NCI-H1436 (cell line): ENCODE measurements at places on chromosomes 4 and X.

- DNase-seq: no peak
These were observed at the start of gene FRMPD4 for GRCh38 chrX:12138361-12139313. Gene FRMPD4 (plus strand): TSS chrX:12138473. CDS start chrX:12138972, 499 bp downstream.

- no peak for DNase-seq
These were observed 28.9 kb upstream of the HUWE1 start for GRCh38 chrX:53715346-53715924.

GRCh38 chr4:111020961-111021360, 398.1 kb upstream of the PITX2 start:
- DNase-seq: no peak

DNA sequence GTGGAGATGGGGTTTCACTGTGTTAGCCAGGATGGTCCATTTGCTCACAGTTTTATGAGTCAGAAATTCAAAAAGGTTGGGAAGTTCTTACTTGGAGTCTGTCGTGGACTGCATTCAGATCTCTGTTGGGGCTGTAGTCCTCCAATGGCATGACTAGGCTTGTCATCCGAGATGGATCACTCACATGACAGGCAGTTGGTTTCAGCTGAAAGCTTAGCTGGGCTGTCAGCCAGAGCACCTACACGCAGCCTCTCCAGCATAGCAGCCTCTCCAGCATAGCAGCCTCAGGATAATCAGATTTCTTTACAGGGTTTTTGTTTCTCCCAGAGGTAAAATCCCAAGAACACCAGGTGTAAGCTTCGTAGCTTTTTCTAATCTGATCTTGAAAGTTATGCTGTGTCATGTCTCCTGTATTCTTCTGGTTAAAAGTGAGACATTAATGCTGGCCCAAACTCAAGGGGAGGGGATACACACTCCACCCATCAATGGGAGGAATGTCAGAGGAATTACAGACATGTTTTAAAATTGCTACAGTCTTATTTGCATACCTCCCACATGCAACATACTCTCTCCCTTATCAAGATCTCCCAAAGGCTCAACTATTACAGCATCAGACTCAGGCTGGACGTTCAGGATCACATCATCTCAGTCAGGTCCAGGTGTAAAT, 31.6 kb upstream of the SOD3 start:
- peak; percentile 5 for DNase-seq

GRCh38 chr4:41185614-41186592, 28.4 kb downstream of the APBB2 start:
- DNase-seq: no peak

DNA sequence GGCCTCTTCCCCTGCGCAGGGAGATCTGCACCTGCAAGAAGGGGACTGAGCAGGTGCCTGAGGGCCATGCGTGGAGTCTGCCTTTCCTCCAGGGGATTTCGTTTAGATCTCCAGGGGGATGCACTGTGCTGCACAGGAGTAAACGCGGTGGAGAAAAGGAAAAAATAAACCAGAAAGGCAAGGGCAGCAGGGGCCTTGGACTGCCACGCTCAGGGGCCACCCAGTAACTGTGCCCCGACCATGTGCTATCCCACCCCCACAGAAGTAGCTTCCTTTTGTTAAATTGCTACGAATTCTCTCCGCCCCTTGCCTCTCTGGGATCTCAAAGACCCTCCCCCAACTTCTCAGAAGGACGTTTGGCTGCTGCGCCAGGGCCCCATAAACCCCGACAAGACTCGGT, 17.2 kb upstream of the HMX1 start:
- no peak for DNase-seq

DNA sequence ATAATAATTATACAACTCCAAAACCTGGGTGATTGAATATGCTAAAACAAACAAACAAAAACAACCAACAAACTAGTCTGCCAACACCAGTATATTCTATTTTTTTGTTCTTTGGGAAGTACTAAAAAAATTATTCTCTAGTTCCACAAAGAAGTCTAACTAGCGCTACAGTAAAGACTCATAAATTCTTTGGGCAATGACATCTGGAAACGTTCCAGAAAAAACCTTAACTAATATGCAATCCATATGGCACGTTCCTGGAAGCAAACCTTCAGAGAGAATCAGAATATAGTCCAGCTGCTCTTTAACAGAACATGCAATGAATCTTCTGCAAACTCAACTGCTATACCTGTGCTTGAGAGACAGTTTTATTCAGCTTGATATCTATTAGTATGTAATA, 500.1 kb downstream of the TRAM1L1 start:
- no peak for DNase-seq

DNA sequence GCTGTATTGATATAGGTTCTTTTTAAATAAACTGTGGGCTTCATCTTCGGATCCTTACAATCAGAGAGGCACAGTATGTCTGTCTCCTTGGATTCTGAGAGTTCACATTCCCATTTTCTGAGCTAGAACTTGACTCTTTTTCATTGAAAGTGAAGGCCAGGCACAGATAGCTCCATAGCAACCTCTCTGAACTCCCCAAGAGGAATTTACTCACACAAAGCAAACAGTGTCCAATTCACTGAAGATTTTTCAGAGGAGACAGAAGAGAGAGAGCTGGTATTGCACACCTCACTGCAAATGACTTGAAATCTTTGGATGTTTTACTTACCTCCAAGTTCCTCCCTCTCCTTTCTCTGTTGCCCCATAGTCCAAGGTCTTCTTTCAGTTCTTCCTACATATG, 130.9 kb upstream of the CASK start:
- DNase-seq: no peak

DNA sequence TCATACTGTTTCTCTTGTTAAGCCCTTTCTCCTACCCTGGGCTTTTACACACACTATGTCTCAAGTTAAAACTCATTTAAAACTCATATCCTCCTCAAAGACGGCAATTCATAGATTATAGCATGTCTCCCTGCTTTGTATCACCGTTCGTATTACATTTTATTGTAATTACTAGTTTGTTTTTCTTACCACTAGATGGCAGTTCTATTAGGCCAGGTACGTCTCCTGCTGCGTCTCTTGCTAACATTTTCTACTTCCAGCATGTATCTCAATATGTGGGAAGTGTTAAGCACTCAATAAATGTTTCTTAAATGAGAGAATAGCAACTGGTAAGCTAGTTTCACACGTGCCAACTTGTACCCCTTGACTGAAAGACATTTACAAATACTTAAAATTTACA, 450.3 kb upstream of the PCDH7 start:
- DNase-seq: no peak
